ENCODE measurements at places on chromosomes 1 and 21.

- DNase-seq = peak; percentile 81
Measured at GRCh38 chr1:28172713-28173150, 3.8 kb downstream of the PTAFR start.

GRCh38 chr21:45423201-45423955, 18.4 kb downstream of the COL18A1 start:
- no peak for DNase-seq

DNA sequence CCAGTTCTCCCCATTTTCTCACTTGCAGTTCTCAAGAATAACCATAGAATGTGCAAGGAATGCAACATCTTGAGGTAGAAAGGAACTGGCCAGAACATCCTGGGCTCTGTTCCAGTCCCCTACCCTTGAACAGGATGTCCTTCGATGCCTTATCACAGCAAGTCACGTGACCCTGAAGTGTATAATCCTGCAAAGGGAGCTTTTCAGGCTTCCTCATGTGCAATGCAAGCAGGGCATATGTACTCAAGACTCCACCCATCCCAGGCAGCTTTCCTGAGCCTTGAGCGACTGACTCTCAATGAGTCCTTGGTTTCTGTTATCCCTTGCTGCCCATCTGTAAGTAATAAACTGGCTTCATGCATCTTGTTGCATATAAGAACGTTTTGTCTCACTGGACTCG, 311.0 kb downstream of the MRPL39 start:
- DNase-seq = no peak

DNA sequence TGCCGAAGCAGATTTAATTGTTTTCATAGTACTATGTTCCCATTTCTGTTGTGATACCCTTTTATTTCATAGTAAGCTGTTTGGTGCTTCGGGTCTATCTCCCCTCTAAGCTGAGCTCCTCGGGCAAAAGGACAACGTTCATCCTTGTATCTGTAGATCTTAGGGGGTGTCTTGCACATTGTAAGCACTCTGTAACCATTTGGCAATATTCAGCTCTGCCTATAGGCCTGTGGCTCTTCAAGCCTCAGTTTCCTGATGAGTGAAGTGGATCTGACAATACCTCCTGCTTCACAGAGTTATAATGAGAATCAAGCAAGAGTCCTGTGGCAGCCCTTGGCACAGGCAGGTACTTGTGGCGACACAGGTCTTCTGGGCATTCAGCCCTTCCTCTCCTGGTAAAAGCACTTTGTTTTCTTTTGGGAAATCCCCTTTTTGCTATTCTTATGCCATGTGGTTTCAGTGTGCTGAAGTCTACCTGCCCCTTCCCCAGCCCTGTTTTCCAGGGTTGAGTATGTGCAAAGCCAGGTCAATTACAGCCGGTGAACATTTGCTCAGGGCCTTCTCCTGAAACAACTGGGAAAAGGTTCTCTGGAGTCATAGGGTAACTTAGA, 8.5 kb upstream of the EXO1 start:
- no peak for DNase-seq

DNA sequence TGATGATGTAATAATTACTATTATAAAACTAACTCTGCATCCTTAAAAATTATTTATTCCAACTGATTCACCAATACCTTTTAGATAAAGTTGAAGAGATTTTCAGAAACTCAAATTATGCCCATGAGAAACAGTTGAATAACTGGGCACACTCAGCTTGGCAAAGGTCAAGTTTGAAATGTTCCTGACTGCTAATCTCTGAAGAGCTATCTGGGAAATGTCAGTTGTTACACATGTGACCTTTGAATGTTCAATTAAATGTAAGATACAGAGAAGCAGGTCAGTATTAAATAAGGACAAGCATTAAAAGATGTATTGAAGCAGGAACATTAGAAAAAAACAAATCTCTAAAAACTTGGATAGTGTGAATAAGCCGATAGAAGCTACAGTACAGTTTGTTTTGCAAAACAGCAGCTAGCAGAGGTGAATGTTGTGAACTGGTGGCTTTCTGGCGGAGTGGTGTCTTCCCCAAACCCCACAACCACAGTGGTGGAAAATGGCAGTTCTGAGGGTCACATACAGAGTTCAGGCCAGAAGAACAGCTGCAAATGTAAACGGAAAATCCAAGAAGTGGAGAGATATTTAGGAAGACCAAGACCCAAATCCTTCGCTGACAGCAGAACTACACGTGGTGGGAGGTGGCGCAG, 61.9 kb upstream of the SLC5A9 start:
- no peak for DNase-seq

DNA sequence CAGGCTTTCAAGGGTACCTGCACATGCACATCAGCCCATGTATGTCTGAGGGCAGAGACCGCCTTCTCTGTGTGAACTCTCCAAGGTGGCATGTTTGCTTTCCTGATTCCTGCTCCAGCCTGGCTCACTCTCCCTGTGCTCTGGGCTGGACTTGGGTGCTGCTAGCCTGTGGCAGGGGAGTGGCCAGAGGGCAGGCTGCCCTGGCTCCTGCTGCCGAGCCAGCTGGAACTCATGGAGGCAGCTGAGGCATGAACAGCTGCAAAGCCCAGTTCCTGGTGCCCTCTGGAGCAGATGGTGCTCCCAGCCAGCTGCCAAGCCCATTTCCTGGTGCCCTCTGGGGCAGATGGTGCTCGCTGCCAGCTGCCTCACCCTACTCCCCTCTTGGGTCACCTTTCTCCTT, 7.6 kb downstream of the UBL4B start:
- no peak for DNase-seq

DNA sequence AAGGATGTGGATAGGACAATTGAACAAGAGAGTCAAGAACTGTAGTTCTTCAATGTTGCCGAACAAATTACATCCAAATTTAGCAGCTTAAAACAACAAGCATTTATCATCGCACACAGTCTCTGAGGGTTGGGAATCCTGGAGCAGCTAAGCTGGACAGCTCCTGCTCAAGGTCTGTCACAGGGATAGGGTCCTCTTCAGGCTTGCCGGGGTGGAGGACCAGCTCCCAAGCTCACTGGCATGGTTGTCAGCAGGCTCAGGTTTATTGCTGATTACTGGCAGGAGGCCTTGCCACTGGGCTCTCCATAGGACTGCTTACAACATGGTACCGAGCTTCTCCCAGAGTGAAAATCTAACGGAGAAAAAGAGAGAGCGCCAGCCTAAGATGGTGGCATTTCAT, 22.1 kb upstream of the COX20 start:
- DNase-seq = no peak

DNA sequence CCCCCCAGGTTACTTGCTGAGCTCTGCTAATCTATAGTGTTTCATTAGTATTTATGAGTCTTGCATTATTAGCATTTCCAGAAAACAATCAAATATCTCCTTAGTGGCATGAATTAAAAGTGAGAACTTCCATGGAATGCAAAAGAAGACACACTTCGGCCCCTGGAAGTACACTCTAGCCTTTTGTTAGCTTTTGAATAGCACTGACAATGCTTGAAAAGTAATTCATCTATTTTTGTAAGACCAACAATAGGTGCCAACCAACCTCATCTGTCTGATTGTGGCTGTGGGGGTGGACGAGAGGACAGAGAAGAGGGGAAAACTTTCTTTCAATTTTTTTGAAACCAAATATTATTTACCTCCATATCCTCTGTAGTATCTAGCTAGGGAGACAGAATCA, 27.8 kb downstream of the KIAA0040 start:
- no peak for DNase-seq

DNA sequence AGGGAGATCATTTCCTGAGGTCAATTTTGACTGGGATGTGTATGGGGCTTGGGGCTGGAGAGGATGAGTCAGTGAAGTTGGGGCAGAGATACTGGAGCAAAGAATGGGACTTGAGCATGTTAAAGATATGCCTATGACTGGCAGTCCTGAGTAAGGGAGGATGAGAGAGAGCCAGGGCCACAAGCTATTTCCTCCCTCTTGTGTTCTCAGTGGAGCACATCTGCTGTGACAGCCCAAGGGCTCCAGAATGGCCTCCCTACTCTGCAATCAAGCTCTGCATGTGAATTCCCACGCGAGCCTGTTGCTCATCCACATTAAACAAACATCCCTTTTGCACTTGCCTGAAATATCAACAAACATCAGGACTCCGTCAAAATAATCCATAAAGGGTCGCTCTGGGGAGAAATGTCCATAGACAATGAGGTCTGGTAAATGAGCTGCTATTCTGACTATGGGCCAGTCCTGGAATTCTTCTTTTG, 9.2 kb downstream of the ADCY10 start:
- DNase-seq = no peak

DNA sequence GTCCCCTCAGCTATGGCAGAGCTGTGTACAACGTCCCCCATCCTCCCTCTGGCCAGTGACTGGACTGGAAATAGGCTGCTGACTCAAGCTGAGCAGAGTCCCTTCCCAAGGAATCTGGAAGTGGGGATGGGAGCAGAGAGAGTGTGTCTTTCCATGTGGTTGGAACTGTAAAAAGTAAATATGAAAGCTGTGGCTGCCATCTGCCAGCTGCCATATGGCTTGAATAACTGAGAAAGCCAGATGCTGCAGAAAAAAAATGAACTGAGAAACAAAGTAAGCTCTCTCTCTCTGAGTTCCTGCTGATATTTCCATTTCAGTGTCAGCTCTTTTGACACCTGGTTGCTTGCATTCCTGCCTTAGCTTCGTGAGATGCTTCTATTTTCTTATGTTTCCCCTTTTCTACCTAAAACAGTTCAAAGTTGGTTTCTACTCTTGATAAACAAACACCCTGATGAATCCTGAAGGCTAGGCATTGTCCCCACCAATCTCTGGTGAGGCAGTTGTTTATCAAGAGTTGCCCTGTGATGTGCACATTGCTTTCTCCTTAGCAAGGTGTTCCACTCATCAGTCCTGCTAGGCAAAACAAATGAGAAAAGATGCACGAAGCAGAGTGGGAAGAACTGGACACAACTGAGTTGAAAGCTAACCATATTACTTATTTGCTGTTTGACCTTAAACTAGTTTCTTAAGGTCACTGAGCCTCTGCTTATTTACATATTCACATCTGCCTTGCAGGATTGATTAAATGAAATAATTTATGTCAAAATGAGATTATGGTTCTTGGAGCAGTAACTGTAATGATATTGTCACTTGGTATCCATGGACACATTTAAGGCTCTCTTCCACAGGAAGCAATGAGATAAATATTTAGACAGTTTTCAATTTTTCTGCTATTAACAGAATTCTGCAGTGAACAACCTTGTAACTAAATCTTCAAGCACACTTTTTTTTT, 16.6 kb upstream of the DR1 start:
- no peak for DNase-seq

DNA sequence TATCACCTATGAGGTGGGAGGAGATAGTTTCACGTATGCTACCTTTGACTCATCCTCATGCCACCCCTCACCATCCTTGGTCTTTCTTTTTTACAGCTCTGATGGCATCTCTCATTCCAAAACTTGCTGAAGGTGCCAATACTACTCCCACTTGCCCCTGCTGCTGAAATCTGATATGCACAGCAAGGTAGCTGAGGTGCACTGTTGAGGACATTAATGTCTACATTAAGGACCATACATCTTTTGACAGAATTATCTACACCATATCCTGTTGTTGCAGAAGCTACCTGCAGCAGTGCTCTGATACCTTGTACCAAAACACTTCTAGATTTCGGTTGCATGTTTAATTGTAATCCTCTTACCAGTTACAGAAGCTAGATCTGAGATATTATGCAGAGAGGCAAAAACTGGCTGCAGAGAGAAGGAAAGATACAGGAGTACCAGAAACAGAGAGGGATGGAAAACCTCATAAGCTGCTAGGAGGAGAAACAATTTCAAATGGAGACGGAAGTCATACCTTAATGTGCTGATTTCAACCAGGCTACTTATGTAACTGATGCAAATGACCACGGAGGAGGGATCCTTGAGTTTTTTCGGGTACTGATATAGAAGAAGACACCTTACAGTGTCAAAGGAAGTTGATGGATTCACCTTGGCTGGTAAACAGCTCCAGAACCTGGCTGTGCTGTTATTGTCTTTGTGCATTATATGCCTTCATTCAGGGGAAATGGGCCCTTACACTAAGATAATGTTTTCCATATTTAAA, 19.3 kb upstream of the PTPRC start:
- DNase-seq = no peak

GRCh38 chr1:56575865-56576264, 3.5 kb downstream of the PLPP3 start:
- no peak for DNase-seq

GRCh38 chr21:44074315-44074958, 32.8 kb upstream of the PWP2 start:
- DNase-seq = no peak

DNA sequence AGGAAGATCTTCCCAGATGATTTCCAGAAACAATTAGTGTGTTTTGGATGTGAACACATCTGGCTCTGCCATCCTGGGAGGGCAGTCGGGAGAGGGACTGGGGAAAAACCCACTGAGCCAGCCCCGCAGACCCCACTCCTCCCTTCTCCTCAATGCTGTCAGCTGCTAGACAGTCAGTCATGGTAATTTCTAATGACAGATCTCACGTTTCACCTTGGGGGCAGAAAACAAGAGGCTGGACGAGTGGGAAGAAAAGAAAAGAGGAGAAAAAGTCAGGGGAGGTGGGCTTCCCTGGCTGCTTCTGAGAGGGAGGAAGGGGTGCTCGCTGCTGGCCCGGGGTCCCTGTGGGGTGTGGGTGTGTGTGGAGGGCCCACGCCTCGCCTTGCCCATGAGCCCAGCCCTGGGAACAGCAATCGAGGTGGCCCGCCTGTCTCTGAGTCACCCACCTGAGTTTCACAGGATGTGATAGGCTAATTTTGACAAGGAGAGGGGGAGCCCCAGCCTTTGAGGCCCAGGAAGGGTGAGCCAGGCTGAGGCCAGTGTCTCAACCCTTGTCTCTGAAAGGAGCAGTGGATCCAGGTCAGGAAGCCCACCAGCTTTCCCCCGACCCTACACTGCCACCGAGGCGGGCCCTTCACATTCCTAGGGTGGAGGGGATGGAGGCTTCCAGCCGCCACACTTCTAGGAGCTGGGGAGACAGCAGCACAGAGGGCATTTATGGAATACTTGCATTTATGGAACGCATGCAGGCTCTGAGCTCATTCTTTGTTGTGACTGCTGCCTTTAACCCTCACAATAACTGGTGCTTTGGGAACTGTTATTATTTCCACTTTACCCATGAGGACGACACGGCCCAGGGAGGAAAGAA, 49.1 kb upstream of the IFNLR1 start:
- peak; percentile 24 for DNase-seq

DNA sequence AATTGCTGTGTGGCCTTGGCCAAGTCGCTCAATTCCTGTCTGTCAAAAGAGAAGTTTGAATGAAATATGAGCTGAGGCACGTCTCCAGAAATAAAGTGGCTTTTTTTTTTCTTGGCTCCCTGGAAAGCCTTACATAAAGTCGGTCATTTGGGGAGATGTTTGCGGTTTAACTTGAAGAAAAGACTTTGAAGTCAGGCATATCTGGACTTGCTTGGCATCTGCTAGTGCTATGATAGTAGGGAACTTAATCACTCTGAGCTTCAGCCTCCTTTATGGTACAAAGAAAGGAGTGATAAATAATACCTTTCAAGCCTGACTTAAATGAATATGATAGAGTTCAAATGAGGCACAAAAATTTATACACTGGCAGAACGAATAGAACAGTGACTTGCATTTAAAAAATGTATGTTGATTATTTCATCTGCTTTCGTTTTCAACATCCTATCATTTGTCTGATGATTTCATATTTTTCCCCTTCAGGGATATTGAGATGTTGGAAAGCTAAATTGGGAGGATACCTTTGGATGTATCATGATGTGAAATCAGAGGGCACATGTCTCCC, 60.2 kb downstream of the FASLG start:
- DNase-seq = no peak

- no peak for DNase-seq
Measured at GRCh38 chr1:36520771-36521420, 38.2 kb upstream of the CSF3R start.

Measured in T-helper 2 cell treated with Interferon-gamma antibody and Interleukin-4, amounts not matched to agents 5 μg/mL and 100 μg/mL, for 36 hours (primary cell).